ENCODE measurements at places on chromosomes 3 and 15.

- DNase-seq, result no peak
These were observed 25.8 kb downstream of the CHRM5 start for GRCh38 chr15:33994005-33994615.

GRCh38 chr15:55279746-55280351, 9.8 kb downstream of the RAB27A start:
- peak; percentile 82 for DNase-seq

- DNase-seq, result no peak
These were observed 47.2 kb downstream of the GPD1L start for GRCh38 chr3:32153414-32154204.

DNA sequence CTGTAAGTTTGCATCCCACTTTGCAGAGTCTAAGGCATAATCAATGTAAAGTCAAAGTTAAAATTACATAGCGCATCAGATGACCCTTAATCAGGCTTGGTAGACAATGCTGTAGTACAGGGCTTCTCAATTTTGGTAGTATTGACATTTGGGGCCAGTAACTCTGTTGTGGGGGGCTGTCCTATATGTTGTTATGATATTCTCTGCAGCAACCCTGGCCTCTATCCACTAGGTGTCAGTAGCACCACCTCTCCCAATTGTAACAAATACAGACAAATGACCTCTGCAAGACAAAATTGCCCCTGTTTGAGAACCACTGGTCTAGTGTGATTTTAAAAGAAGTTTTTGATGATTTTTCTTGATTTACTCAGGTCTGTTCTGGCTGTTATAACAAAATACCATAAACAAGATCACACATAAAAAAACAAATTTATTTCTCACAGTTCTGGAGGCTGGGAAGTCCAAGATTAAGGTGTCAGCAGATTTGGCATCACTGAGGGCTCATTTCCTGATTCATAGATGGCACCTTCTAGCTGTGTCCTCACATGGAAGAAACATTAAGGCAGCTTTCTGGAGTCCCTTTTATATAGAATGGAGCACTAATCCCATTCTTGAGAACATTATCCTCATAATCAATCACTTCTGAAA, 37.6 kb upstream of the SLC9A9 start:
- DNase-seq, result no peak

- no peak for DNase-seq
These were observed 185.9 kb downstream of the ABHD5 start for GRCh38 chr3:43876648-43877047.

- no peak for DNase-seq
These were observed 12.9 kb downstream of the UBAP1L start for GRCh38 chr15:65101891-65102708.

GRCh38 chr3:132326251-132326650, 9.0 kb downstream of the ACP3 start:
- no peak for DNase-seq

DNA sequence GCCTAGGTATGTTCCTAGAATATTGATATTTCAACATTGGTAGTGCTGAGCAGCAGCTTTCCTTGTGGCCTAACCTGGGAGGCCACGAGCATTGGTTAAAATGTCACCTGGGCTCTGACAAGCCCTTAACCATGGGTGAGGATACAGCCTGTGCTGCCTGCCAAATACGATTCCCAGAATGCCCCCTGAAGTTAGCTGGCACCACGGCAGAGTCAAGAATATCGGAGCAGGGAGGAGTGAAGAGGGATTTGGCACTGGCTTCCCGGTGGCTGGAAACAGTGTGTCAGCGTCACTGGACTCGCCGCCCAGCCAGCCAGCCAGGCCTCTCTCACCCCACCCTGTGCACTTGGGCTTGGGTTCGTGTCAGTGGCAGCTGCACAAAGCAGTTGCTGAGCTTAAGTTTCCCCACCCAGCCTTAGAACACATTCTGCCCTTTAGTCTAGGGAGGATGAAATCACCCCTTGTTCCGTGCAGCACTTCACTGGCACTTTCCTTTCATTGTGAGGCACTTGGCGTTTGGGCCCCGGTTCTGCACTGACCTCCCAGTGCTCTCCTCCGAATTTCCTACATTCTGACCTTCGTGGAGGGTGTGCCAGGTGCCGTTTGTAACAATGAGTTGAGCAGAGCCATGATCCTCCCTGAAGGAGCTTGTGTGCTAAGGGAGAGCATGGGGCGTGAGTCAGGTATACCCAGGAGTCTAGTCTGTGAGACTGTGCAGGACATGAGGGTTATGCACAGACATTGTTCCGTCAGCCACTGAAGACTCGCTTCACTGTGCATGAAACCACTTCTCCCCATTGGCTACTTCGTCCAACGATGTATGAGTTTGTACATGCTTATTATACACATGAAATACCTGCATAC, 152.8 kb upstream of the BHLHE40 start:
- no peak for DNase-seq

DNA sequence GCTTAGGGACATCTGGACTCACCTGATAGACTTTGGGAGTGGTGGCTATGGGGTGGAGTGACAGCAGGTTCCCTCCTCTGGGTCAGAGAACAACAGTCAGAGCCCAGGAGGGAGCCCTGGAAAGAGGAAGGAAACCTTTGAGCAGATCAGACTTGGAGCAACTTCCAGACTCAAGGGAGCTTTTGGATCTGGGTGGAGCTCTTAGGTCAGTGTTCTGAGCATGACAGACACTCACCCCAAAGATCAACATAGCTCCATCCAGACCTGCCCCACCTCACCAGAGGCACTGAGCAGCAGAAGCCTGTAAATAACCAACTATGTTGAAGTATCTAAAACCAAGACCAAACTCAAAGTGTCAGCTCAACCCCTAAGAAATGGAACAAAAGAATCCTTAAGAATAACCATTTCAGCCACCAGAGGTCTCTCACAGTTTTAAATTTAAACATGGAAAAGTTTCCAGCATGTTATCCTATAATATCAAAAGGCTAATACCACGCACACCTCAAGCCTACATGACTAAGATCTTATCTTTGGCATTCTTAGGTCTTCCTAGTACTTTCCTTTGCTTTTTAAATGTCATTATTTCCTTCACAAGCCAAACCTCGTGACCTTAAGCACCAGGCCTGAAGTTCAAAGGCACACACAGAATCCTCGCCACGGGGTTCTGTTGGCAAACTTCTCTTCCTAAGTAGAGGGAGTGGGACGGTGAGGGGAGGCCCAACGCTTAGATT, 56.4 kb downstream of the UMPS start:
- no peak for DNase-seq

DNA sequence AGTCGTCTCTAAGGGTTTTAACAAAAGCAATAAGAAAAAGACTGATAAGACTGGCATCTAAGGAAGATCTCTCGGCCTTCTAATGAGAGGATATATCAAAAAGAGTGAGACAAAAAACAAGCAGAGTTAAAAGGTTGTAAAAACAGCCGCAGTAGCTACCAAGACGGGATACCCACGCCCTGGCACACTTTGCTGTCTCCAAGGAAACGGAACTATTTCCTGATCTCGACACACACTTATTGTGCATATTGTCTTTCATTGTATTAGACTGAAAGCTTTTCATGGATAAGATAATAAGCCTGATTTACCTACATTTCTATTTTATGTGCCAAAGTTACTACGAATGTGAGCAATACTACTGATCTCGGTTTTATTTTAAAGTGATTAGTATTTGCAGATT, 161.5 kb upstream of the MCTP2 start:
- DNase-seq, result no peak

DNA sequence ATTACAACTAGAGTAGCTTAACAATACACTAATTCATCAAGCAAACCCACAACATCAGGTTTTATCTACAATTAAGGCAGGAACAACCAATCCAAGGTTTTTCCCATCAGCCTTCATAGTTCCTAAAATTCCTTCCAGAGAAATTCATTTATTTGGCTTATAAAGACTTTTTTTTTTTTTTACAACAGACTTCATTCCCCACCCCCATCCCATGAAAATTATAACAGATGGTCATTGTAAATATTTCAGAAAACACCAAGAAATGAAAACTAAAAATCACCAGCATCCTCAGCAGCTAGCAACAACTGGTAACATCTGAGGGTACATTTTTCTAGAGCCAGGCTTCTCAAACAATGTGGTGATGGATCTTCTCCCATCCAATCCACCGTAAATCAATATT, 11.0 kb downstream of the SH3BP5 start:
- DNase-seq, result no peak

- DNase-seq, result no peak
These were observed 76.8 kb upstream of the C15orf61 start for GRCh38 chr15:67444100-67444499.

DNA sequence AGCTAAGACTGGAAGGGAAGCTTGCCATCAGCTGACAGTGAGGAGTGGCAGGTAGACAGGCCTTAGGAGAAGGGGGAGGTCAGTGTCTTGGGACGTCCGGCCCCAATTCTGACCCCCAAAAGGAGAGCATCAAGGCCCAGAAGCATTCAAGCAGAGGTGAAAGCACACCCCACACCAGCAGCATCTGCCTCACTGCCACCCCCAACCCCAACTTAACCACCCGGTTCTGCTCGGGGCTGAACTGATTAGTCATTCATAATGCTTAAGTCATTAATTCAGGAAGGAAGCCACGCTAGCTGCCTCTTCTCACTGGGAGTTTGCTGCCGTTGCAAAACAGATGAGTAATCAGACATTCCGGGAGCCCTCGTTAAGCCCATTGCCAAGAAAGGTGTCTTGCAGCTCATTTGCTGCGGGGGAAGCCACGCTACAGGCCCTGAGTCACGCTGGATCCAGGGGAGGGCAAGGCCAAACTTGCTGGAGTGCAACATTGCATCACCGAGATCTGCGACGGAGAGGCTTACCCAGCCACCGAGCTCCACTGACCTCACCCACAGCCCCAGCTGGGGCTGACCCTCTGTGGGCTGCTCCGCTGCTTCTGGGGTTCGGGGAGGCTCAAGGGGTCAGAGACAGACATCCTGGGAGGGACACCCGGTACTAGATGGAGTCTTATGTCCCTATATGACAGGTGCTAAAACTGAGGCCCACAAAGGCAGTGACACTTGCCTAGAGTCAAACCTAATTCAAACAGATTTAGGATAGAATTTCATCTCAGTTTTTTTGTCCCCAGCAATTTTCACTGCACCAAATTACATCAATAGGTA, 46.4 kb upstream of the HES1 start:
- peak; percentile 74 for DNase-seq

DNA sequence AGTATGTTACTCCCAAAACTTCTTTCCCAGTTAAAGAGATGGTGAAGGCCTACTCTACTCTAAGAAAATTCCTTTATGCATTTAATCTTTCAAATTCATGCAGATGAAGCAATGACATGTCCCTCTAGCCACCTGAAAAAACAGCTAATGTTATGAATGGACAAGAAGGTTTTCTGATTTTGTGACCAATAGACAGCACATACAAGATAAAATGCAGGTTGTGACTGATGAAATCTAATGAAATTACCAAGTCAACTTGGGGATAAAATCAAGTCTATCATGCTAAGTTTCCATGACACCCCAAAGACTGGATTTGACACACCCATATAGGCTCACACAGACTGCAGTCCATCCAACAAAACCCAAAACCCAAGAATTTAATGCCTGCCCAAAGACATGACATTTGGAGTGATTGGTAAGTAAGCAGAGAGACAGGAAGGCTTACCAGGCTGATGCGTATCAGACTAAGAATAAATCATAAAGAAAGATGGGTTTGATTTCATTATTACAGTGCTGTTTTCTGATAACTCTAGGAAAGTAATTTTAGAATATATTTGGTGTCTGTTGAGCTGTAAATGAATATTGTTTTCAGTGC, 26.4 kb downstream of the CD47 start:
- DNase-seq, result no peak

DNA sequence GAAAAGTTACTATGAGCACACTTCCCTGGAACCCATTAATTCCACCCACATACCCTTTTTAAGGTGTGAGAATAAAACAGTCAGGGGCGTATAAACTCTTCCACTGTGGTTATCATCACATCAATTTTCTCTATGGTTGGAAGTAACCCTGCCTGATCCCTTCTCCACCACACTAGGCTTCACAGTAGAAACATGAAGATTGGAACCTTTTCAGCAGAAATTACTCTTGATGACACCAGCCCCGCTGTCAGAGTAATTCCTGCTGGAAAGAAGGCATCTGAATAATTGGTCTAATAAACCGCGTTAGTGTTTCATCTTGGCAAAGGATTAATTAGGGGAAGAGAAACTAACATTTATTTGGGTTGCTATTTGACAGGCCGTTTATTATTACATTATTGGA, 278.4 kb downstream of the MFSD1 start:
- DNase-seq, result no peak

- DNase-seq, result no peak
These were observed 77.6 kb downstream of the FHIT start for GRCh38 chr3:61173676-61174075.

DNA sequence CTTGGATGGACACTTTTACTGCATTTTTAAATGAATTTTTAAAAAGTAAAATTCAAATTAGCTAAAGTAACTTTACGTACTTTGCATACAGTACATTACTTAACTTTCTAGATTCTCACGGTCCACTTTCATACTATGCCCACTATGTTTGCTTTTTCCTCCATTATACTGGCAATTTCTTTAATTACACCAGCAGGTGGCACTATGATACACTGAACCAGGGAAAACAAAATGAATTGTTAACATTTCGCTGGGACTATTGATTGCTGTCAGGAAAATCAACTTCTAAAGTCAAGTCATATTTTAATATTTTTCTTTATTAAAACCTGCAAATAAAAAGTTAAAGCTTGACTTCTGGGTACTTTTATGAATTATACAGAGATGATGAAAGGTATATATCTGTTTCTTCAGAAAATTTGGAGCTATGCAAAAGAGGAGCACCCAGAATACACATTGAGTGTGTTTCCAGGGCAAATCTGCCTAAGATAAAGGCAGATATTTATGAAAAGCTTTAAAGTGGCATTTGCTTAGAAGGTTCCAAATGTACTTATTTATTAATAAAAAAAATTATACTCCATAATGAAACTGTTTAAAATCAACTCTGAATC, 21.8 kb upstream of the POU1F1 start:
- no peak for DNase-seq

GRCh38 chr3:9074079-9074478, 110.8 kb upstream of the RAD18 start:
- DNase-seq, result no peak

- DNase-seq, result no peak
These were observed 81.4 kb downstream of the SHQ1 start for GRCh38 chr3:72766866-72767265.

DNA sequence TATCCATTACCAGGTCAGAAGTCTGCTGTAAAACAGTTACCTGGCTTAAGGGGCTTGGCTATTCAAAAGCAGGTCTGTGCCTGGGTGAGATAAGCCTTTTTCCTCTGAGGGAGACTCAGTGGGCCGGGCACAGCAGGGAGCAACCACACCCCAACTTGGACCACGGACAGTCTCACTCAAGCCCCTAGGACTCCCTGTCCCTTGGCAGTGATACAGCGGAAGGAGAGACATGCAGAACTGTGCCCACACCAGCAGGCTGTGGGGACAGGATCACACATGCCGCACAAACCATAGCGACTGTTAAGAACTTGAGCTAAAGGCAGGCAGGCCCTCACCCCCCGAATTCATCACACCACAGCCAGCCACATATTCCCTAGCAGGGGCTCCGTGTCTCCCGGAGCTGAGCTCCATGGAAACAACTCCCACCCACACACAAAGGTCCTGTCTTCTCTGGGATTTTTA, 2.8 kb upstream of the GP5 start:
- no peak for DNase-seq

GRCh38 chr3:35529337-35529736, 110.0 kb upstream of the ARPP21 start:
- no peak for DNase-seq

GRCh38 chr15:100909565-100909964, 9.6 kb upstream of the LRRK1 start:
- no peak for DNase-seq

Measured in activated effector memory CD4-positive, alpha-beta T cell treated with anti-CD3 and anti-CD28 coated beads, Interleukin-2, amount 50 U/mL, for 16 hours (primary cell).